ENCODE measurements at places on chromosomes 5 and 9. TPM values are rescaled to one million over a fixed set of nuclear protein-coding genes. Genes with fewer than 3 reads are reported as not detected.

Gene TMEM252
- total RNA-seq, result not detected

Gene INSL6
- total RNA-seq, result not detected

Gene SVEP1
- not detected for total RNA-seq

Gene SPATA31A3
- not detected for total RNA-seq

Gene C1QTNF2
- total RNA-seq, result not detected

DNA sequence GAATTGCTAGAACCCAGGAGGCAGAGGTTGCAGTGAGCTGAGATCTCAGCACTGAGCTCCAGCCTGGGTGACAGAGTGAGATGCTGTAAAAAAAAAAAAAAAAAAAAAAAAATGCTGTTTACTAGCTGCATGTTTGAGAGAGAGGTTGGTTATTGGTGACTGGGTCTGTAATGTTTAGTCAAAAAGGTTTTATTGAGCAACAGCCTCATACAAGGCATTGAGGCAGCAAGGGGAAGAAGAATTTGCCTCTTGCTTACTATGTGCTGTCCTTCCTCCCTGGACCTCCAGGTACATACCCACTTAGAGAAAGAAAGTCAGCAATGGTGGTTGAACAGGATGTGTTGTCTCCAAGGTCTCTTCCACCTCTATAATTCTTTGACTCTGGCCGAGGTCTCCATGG lies 140.7 kb upstream of the SPRY4 start:
- no peaks in the 10 kb centered on the region for H3K4me1 ChIP-seq
- H3K4me3 ChIP-seq, result no peak overlapping the region
- H3K36me3 ChIP-seq, result no peaks in the 10 kb centered on the region
- H3K27ac ChIP-seq, result no peak overlapping the region

DNA sequence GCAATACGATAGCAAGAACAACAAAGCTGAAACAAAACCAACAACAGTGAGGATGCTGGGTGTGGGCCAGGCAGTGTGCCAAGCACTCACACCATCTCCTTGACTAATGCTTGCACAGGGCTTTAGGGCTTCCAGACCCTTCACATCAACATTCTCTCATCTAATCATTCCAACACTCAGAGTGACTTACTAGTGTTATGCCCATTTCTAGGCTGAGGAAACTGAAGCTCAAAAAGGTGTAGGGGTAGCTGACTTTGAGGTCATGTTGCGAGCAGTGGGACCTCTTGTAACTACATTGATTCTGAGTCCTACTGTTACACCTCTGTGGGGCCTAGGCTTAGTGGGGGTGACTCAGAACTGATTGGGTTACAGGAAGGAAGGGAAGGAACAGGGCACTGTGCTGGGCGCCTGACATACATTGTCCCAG lies 9.7 kb downstream of the ANGPTL2 start:
- H3K27ac ChIP-seq, result no peak overlapping the region
- no peak overlapping the region for H3K4me3 ChIP-seq
- peaks cover 15% of the 10 kb centered on the region for H3K4me1 ChIP-seq
- H3K27me3 ChIP-seq, result no peaks in the 10 kb centered on the region

GRCh38 chr9:80082213-80082612 lies 510.4 kb downstream of the TLE4 start:
- H3K27me3 ChIP-seq, result no peaks in the 10 kb centered on the region
- no peak for DNase-seq
- no peaks in the 10 kb centered on the region for H3K36me3 ChIP-seq
- H3K4me1 ChIP-seq, result peaks cover 44% of the 10 kb centered on the region
- H3K27ac ChIP-seq, result peak overlapping the region; percentile 66
- H3K4me3 ChIP-seq, result peak overlapping the region; percentile 58

DNA sequence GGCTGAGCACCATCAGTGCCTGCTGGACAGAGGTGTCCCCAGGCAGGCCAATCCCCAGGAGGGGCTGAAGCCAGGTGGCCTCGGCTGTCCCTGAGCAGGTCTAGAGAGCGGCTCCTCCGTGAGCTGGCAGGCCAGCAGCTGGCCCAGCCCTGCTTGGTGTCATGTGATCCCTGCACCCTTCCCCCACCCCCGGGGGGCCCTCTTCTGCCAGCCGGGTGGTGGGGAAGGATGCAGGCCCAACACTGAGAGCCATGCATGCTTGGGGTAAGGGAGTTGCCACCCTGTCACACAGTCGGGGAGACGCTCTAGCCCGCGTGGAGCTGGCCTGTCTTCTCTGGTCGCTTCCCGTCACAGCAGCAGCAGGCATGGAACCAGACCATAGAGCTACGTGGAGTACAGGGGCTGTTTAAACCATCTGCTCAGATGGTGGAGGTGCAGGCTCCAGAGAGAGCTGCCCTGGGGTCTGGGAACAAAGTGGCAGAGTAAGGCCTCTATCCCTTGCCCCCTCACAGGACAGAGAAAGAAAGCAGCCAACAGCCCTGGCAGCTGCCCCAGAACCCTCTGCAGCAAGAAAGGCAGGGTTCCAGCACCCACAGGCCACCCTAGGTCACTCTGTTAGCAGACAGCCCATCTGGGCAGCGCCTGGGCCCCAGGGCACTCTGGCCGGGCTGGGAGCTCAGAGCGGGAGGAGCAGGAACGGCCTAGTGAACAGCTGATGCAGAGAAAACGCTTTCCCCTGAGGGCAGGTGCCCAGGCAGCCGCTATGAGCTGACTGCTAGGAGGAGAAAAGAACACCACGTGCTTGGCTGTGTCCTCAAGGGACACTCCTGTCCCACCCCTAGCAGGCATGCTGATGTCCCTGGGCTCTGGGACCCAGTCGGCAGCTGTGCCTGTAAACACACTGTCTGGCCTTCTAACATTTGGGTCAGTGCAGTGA lies 6.8 kb downstream of the RALGDS start:
- H3K36me3 ChIP-seq, result peaks cover 16% of the 10 kb centered on the region
- H3K4me1 ChIP-seq, result peaks cover 62% of the 10 kb centered on the region
- H3K4me3 ChIP-seq, result peak overlapping the region; percentile 57
- DNase-seq, result no peak
- H3K27ac ChIP-seq, result peak overlapping the region; percentile 66
- H3K27me3 ChIP-seq, result no peaks in the 10 kb centered on the region

- no peak overlapping the region for H3K27ac ChIP-seq
- no peak overlapping the region for H3K4me3 ChIP-seq
Observed at GRCh38 chr5:81838307-81838906, 87.5 kb upstream of the SSBP2 start.

DNA sequence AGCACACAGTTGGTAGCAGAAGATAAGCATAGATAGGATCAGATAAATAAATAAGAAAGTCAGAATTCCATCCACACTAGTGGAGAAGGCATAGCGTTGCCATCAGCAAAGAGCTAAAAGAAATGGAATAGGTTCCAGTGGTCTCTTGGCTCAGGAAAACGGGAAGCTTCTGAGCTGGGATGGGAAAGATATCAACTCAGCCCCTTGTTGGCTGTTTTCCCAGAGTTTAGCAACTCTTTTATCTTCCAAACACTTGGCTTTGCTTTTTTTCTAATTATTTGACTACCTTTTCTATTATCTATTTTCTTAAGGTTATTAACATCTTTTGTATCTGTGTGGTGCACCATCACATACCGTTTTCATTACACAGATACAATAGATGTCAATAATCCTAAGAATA lies 445.7 kb upstream of the TRPC7 start:
- H3K27me3 ChIP-seq, result no peaks in the 10 kb centered on the region
- H3K36me3 ChIP-seq, result no peaks in the 10 kb centered on the region
- no peak overlapping the region for H3K27ac ChIP-seq
- no peak overlapping the region for H3K4me3 ChIP-seq
- no peaks in the 10 kb centered on the region for H3K4me1 ChIP-seq

- H3K27me3 ChIP-seq, result no peaks in the 10 kb centered on the region
- H3K27ac ChIP-seq, result peak overlapping the region; percentile 95
- H3K4me1 ChIP-seq, result peaks cover 74% of the 10 kb centered on the region
- peak overlapping the region; percentile 95 for H3K4me3 ChIP-seq
- no peak for DNase-seq
Observed at GRCh38 chr5:75512383-75513074, 838 bp downstream of the POLK start.

DNA sequence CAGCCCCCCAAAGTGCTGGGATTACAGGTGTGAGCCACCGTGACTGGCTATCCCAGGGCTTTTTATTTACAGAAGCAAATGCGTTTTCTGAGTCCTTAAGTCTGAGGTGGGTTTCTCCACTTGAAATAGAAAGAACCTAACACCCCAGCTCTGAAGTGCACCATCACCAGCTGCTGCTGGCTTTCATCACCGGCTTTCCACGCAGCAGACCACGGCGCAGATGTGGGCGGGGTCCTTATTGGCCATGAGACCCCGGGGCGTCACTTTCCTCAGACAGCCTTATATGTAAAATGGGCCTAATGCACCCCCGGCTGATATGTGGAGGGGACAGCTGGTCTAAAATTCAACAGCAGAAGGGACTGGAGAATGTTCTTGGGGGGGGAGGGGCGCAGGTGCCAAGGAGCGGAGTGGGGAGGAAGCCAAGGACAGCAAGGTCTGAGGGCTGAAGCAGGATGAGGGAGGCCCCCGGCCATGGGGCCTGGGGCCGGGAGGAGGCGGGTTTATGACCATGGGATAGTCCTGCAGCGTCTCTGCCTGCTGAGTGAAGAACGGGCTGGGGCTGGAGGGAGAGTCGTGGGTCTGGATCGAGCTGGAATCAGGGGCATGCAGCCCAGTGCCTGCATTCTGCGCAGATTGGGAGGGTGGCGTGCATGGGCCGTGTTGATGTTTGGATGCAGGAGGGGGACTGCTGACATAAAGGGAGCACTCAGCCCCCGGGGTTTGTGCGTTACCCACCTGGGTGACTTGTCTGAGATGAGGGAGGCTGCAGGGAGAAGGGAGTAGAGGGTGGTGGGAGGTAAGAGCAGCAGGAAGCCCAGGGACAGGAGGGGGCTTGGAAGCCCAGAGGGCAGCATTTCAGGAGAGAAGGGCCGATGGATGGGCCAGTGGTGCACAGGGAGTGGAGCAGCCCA lies 30.2 kb downstream of the RASGEF1C start:
- H3K36me3 ChIP-seq, result no peaks in the 10 kb centered on the region
- H3K4me1 ChIP-seq, result no peaks in the 10 kb centered on the region
- DNase-seq, result no peak

DNA sequence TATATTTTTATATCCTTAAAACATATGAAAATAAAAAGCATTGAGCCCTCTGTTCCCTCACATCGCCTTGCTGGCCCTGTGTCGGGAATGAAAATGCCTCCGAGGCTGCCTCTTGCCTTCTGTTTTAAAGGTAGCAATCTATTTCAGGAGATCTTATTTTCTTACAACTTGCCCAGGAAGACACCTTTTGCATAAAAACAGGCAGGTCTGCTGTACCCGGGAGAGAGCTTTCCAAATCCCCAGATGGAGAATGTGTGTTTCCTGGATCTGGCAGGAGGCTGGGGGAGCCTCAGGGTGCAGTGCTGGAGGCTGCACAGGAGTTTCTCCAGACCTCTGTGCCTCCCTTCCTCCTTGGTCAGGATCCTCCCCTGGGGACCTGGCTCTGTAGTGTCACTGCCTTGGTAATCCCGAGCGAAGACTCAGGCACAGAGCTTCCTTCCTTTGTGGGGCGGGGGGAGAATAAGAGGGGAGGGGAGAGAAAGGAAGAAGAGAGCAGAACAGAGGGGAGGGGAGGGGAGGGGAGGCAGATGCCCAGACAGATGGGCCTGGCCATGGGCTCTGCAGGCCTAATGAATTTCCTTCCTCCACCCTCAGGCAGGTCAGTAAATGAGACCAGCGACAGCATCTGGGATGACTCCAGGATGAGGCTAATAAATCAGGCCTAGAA lies 104.0 kb upstream of the BOD1 start:
- no peaks in the 10 kb centered on the region for H3K4me1 ChIP-seq
- no peak for DNase-seq
- no peak overlapping the region for H3K4me3 ChIP-seq
- no peak overlapping the region for H3K27ac ChIP-seq

- peaks cover 5% of the 10 kb centered on the region for H3K4me1 ChIP-seq
- H3K4me3 ChIP-seq, result no peak overlapping the region
- no peaks in the 10 kb centered on the region for H3K27me3 ChIP-seq
- no peak overlapping the region for H3K27ac ChIP-seq
- no peak for DNase-seq
- peaks cover 5% of the 10 kb centered on the region for H3K36me3 ChIP-seq
Observed at GRCh38 chr9:93620881-93621820, 44.8 kb downstream of the PHF2 start.
